ENCODE measurements at places on chromosomes 5 and 9.

- DNase-seq, result peak; percentile 77
Measured at GRCh38 chr5:181246276-181247049, 2.8 kb upstream of the RACK1 start.

DNA sequence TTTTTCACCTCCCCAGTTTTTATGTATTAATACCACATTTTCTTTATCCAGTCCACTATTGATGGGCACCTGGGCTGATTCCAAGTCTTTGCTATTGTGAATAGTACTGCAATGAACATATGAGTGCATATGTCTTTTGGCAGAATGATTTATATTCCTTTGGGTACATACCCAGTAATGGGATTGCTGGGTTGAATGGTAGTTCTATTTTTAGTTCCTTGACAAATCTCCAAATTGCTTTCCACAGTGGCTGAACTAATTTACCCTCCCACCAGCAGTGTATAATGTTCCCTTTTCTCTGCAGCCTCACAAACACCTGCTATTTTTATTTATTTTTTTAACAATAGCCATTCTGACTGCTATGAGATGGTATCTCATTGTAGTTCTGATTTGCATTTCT is 340.2 kb downstream of the ADAMTS6 start:
- DNase-seq, result no peak

GRCh38 chr5:113230711-113231652 is 203.8 kb downstream of the TSSK1B start:
- no peak for DNase-seq

GRCh38 chr9:100428871-100429654 is 2.1 kb downstream of the MSANTD3 start:
- no peak for DNase-seq

DNA sequence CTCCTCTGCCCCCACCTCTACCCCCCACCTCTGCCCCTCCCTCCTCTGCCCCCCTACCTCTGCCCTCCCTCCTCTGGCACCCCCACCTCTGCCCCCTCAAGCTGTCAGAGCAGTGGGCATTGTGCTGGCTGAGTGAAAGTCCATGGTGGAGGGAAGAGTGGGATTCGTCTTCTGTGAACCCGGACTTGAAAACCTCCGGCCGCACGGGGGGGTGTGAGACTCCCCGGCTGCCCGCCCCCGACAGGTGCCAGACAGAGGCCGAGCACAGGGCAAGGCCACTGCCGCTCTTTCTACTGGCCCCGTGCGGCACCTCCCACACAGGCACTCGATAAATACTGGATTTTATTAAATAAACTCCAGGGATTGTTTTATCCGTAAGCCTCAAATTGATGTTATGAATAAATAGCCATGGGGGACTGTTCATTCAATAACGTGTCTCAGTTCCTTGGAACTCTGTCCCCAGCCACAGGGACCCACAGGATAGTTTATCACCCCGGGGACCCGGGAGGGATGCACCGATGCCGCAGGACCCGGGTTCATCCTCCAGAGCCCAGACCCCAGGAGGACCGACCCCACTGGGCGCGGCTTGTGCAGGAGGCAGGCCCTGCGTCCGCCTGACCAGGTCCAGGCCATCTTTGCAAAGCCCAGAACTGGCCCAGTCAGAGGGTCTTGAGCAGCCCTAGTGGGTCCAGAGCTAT is 2.6 kb upstream of the QRFP start:
- DNase-seq, result no peak

DNA sequence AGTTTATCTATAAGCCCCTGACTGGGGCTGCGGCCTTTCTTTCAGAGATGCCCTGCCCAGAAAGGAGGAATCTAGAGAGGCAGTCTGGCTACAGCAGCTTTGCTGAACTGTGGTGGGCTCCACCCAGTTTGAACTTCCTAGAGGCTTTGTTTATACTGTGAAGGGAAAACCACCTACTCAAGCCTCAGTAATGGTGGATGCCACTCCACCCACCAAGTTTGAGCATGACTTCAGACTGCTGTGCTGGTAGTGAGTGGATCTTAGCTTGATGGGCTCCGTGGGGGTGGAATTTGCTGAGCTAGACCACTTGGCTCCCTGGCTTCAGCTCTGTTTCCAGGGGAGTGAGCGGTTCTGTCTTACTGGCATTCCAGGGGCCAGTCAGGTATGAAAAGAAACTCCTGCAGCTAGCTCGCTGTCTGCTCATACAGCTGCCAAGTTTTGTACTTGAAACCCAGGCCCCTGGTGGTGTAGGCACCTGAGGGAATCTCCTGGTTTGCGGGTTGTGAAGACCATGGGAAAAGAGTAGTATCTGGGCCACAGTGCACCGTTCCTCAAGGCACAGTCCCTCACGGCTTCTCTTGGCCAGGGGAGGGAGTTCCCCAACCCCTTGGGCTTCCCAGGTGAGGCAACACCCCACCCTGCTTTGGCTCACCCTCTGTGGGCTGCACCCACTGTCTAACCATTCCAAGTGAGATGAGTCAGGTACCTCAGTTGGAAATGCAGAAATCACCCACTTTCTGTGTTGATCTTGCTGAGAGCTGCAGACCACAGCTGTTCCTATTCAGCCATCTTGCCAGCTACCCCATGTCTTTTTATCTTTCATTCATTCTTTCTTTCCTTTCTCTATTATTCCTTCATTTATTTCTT is 211.8 kb upstream of the C9orf72 start:
- DNase-seq, result no peak

DNA sequence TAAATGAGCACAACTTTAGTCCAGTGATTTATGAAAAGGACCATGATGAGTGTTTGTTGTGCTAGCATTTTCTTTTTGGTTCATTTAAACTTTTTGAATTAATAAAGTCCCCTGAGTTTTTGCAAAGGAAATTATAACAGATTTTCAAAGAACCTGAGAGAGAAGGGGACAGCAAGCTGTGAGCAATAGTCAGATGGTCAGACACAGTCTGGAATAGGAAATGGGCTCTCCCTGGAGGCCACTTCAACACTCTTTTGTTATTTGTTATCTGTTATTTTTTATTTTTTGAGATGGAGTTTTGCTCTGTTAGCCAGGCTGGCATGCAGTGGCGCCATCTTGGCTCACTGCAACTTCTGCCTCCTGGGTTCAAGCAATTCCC is 171.1 kb downstream of the ARHGEF28 start:
- no peak for DNase-seq

DNA sequence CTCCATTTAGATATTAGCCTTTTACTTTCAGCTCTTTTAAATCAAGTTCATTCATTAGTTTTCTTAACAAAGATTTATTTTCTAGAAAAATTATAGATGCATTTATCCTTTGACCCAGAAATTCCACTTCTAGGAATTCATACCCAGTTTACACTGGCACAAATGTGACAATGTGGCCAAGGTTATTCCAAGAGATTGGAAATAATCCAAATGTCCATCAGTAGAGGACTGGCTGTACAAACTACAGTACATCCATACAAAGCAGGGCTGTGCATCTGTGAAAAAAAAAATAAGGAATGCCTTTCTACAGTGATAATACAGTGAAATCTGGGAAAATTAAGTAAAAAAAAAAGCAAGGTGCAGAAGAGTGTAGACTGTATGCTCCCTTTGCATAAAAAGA is 149.2 kb downstream of the GABBR2 start:
- DNase-seq, result no peak

DNA sequence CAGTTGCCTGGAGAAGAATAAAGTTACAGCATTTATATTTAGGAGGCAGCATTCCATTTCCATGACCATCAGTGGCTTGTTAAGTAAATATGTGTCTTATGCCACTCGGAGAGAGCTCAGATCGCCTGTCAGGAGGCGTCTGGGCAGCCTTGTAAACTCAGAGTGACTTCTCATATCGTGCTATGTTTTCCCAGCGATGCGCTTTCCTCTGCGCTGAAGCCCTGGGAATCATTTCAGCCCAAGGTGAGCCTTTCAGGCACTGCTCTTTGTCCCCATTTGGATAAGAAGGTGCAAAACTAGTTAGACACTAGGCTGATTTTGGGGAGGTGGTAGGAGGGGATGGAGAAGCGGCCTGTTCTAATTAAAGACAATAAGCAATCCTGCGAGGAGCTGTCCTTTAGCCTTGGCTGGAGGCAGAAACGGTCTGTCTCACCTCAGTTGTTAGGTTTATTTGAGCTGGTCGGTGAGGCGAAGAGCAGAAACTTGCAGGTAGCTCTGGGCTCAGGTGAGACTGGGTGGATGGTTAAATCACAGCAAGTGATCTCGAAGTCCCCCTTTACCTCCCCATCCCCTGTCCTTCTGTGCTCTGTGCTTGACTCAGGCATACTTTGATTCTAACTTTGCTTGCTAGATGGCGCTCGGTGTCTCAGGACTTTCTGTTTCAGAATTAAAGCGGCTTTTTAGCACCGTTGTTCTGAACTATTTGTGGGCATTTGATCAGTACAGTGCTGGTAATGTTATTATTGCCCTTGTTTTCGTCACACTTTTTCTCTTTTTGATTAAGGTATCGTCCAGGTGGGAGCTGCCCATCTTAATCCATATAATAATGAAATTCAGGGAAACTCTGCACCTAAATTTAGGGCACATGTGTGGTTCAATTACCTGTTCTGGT is 24.6 kb downstream of the NR2F1 start:
- DNase-seq, result peak; percentile 17

DNA sequence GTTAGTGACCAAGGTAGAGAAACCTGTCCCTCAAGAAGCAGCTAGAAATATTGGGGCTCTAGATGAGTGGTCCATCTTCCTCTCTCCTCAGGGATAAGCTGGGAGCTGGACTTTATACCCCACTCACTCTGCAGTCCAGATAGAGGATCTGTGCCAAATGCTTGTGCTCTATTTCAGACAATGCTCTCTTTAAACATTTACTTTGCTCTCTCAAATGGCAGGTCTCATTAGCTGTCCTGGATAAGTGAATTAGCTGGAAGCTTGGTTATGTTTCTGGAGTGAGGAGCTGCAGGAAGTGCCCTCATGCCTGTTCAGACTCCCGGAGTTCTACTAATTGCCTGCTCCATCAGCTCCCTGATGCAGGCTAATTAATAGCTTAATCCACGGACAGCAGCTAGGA is 151.1 kb upstream of the CCDC152 start:
- DNase-seq, result no peak

DNA sequence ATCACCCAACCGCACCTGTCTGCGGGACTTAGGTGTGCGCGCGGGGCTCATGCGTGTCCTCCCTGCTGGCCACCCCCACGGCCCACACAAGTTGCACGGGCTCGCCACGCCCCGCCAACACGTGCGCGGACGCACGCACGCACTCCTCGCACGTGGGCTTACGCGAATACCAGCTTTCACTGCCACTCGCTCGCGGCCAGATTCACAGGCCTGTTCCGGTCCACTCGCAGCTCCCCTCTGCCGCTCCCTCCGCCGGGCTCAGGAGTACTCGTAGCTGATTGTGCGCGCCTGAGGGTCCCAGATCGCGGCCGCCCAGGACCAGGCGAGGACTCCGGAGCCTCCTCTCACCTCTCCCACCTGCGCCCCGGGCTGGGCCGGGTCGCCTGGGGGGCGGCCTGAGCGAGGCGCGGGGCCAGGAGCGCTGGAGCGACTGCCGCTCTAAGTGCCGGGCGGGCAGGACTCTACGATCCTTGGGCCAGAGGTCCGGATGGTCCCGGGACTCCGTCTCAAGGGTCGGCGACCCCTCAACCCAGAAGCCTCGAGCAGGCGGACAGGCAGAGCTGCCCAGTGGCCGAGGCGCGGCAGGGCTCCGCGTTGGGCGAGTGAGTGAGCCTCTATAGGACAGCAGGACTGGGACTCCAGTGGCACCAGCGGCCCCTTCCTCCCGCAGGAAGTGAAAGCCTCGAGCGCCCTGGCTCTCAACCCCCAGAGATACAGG is 3.4 kb downstream of the PCDHGC5 start:
- peak; percentile 14 for DNase-seq

DNA sequence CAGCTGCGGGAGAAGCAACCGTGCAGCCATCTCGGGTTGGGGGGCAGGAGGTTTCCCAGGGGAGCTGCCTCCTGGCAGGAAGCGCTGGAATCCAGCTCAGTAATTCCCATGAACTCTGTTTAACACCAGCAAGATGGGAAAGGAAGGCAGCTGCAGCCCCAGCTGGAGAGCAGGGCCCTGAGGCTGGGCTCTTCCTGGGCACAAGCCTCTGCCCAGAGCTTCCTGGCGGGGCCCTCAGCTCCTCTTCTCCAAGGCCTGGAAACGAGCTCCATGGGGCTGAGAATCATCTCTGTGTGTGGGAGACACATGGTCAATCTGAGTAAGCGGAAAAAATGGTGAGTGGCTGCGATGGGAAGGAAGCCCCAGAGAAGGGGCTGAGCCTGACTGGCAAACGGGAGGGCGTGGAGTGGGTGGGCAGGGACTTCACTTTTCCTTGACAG is 6.3 kb downstream of the MRPL36 start:
- no peak for DNase-seq

- no peak for DNase-seq
Measured at GRCh38 chr5:56981548-56982315, 29.8 kb upstream of the MIER3 start.

DNA sequence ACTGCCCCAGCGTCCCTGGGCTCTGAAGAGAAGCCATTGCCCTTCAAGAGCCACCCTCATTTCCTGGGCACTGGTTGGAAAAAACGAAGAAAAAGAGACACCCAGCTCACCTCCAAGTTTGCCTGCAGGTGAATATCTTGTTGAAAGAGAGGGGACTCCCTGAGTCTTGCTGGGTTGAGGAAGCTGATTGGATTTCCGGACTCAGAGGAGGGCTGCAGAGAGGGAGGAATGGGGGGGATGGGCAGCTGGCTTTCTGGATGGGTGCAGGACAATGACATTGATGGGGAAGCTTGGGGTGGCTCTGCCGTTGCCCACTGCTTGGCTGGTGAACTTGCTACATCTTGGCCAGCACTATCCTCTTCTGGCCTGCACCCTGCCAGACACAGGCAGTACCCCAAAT is 31.0 kb upstream of the IER5L start:
- DNase-seq, result no peak

- no peak for DNase-seq
Measured at GRCh38 chr9:99762470-99762869, 59.2 kb upstream of the NR4A3 start.

GRCh38 chr9:112831969-112832368 is 58.7 kb downstream of the SLC46A2 start:
- no peak for DNase-seq

GRCh38 chr5:61860978-61861377 is 445.0 kb upstream of the KIF2A start:
- no peak for DNase-seq

DNA sequence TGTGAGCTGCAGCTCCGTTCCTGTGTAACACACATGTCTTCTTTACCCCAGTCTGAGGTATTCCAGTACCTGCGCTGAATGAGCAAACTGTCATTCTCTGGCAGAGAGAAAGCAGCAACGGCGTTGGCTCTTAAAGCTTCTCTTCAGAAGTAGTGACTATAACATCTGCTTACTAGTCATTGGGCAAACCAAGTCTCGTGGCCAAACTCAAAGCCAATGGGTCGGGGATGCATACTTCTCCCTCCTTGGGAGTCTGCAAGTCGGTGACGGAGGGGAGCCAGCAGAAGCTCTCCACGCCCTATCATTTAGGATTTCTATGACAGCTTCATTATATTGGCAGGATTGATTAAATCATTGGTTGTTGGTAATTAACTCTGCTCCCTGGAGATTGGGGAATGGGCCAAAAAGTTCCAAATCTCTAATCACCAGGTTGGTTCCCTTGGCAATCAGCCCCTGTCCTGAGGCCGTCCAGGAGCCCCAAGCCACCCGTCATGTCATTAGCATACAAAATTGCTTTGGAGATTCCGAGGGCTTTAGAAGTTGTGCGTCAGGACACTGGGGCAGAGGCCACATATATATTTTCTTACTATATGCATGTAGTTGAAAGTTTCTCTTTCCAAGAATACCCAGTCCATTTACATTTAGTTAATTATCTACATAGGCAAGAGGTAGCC is 44.9 kb downstream of the ZNF354A start:
- DNase-seq, result no peak
